K562 (cell line): ENCODE measurements at places on chromosomes 12 and 14. TPM values are rescaled to one million over a fixed set of nuclear protein-coding genes. Genes with fewer than 3 reads are reported as not detected.

DNA sequence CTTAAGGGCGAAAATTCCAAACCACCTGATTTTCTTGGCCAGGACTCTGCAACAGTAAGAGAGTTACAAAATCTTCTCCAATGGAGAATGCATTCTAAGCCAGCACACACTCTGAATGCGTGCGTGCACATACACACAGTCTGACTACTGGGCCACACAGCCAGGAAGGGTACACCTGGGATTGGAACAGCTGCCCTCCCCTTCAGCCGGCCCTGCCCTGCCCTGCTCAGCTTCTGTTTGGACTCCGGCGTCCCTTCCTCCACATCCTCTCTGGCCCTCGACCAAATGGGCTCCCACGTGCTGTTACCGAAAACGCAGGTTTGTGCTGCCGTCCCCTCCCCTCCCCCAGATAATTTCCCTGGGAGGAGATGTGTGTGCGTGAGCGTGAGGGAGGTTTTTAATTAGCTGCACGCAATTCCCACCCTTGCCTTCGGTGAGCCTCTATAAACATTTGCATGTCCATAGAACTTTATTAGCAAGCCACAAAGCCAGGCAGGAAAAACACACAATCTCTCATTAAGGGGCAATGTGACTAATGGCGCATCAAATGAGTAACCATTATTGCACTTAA is 43.0 kb downstream of the CCNK start:
- H3K4me3 ChIP-seq = no peak overlapping the region
- no peaks in the 10 kb centered on the region for H3K27me3 ChIP-seq
- H3K27ac ChIP-seq = no peak overlapping the region
- H3K36me3 ChIP-seq = no peaks in the 10 kb centered on the region

DNA sequence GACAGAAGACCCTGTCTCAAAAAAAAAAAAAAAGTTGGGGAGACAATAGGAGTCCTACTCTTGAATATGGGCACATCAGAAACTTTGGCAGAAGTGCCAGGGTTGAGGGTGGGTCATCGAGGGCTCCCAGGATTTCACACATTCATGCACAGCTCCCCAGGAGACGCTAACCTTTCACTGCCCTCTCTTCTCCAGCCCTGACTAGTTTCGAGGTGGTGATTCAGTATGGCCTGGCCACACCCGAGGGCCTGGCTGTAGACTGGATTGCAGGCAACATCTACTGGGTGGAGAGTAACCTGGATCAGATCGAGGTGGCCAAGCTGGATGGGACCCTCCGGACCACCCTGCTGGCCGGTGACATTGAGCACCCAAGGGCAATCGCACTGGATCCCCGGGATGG is 29.4 kb upstream of the LRP1-AS start:
- DNase-seq = no peak
- no peak overlapping the region for H3K4me3 ChIP-seq
- H3K27me3 ChIP-seq = peaks cover 18% of the 10 kb centered on the region; the same call in 2 of the 3 replicates
- peaks cover 59% of the 10 kb centered on the region for H3K4me1 ChIP-seq
- H3K27ac ChIP-seq = no peak overlapping the region

- peaks cover 15% of the 10 kb centered on the region for H3K27me3 ChIP-seq
- H3K4me3 ChIP-seq = no peak overlapping the region
- no peaks in the 10 kb centered on the region for H3K36me3 ChIP-seq
- no peak for DNase-seq
- H3K4me1 ChIP-seq = no peaks in the 10 kb centered on the region
- H3K27ac ChIP-seq = no peak overlapping the region
These were observed 309.4 kb downstream of the VRK1 start for GRCh38 chr14:97106609-97107008.

DNA sequence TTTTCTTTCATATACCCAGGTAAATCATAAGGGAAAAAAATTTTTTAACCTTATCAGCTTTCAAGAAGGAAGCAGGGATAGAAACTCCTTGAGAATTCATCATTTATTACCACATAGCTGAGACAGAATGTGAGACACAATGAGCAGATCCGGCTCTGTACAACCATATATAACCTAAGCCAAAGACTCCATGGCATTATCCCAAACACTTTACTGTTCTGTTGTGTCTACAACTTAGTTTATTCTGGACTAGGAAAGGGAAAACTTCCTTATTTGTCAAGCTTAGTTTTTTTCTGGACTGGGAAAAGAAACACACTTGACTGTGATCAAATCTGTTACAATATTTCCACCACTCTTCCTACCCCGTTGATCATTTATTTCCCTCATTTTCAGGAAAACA is 38.3 kb upstream of the CATSPERB start:
- H3K27me3 ChIP-seq = no peaks in the 10 kb centered on the region
- no peaks in the 10 kb centered on the region for H3K36me3 ChIP-seq
- H3K4me3 ChIP-seq = no peak overlapping the region
- H3K4me1 ChIP-seq = no peaks in the 10 kb centered on the region
- no peak overlapping the region for H3K27ac ChIP-seq

DNA sequence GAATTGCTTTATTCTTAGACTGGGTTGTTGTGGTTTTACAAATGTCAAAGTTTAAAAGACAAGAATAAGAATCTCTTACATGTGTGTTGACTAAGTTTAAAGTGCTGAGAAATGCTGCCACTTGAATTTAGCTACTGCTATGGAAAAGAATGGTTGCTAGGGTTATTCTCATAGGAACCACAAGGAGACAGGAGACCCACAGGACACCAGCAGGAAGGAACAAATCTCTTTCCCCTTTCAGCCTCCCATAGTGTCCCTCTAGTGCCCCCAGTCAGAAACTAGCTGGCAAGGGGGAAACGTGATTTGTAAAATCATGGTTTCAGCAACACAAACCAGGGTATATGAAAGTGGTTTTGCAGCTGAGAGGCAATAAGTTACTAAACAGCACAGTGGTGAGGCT is 102.7 kb downstream of the ST8SIA1 start:
- no peaks in the 10 kb centered on the region for H3K36me3 ChIP-seq
- H3K27me3 ChIP-seq = no peaks in the 10 kb centered on the region
- DNase-seq = no peak
- H3K27ac ChIP-seq = no peak overlapping the region
- H3K4me3 ChIP-seq = no peak overlapping the region

DNA sequence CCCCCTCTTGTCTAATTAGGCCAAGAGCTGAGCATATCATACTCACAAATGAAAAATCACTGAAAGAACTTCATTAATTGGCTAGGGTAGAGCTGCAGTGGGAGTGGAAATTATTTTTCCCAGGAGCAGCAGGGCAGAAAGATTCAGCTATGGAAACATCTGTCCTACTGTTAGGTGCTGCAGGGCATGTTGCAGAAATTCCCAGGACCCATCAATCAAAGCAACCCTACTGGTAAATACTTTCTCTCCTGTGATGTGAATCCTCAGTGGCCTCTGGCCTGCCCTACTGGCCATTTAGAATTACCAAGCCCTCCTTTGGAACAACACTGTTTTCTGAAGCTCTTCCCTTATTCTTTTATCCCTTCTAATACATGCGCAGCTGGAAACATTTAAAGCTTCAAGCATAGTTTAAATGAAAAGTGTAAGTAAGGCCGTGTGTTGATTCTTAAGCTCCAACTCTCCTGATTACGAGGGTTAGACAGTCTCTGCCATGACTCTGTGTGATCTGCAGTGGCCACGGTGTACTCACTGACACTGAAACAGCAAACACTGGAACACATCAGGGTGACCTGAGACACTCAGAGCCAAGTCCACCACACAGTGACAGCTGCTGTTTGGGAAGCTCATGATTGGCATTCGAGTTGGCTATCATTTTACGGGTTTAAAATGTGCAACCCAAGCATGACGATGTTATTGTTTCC is 62.6 kb upstream of the TMCC3 start:
- H3K36me3 ChIP-seq = no peaks in the 10 kb centered on the region
- peaks cover 6% of the 10 kb centered on the region; the same call in 2 of the 3 replicates for H3K27me3 ChIP-seq
- no peak for DNase-seq
- H3K4me1 ChIP-seq = no peaks in the 10 kb centered on the region
- no peak overlapping the region for H3K27ac ChIP-seq

DNA sequence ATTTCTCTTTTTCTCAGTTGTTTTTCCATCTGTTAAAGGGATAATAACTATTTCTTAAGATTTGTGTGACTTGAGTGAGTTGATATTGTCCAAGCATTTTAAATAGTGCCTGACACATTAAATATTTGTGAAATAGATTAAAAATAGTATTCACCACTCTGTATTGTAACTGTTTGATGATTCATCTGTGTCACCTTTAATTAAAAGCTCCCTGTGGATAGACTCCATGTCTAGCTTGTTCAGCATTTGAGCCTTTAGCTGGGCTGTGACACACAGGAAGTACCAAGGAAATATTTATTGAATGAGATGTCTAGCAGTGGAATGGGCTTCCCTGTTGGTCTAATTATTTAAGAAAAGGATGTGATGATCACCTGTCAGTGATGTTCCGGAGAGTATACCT is 1.8 kb upstream of the GLIPR1L2 start:
- H3K27me3 ChIP-seq = no peaks in the 10 kb centered on the region
- peaks cover 4% of the 10 kb centered on the region for H3K4me1 ChIP-seq

- peaks cover 33% of the 10 kb centered on the region for H3K27me3 ChIP-seq
- H3K27ac ChIP-seq = no peak overlapping the region
- no peaks in the 10 kb centered on the region for H3K4me1 ChIP-seq
- DNase-seq = no peak
- H3K4me3 ChIP-seq = no peak overlapping the region
These were observed 233.8 kb downstream of the CACNA1C start for GRCh38 chr12:2286461-2287131.

The CCDC196 gene
- total RNA-seq = not detected in 2 replicates

The PLEKHA5 gene
- total RNA-seq = 16.4 and 18.6 TPM in 2 replicates

DNA sequence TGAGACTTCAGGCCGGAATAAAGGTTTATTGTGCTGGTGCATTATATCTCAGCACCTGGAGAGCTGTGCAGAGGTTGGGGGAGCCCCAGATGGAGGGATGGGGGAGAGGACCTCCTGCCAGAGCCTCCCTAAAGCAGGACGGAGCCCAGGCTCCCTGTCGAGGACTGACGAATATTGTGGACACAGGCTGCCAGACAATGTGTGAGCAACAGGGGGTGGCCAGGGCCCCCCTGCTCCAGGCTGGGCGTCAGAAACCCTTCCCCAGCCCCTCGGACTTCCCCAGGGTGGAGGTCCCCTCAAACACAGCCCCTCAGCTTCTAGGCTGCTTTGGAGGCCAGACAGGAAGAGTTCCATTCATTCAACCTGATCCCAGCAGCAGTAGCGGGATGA is 8.0 kb downstream of the TMEM119 start:
- H3K36me3 ChIP-seq = no peaks in the 10 kb centered on the region
- H3K27me3 ChIP-seq = peaks cover 28% of the 10 kb centered on the region
- no peak for DNase-seq

The PLEKHH1 gene
- total RNA-seq = 4.3 and 5.7 TPM in 2 replicates

The WASHC3 gene
- 14.1 and 14.3 TPM in 2 replicates for total RNA-seq

The KLRC2 gene
- not detected in 2 replicates for total RNA-seq

- H3K4me3 ChIP-seq = no peak overlapping the region
- no peak overlapping the region for H3K27ac ChIP-seq
- DNase-seq = no peak
- 0 out of 2 replicates have a peak, but pooled peaks cover 7% of the 10 kb centered on the region for H3K4me1 ChIP-seq
- H3K36me3 ChIP-seq = no peaks in the 10 kb centered on the region
These were observed 1.7 kb upstream of the KIF26A start for GRCh38 chr14:104136472-104137296.

DNA sequence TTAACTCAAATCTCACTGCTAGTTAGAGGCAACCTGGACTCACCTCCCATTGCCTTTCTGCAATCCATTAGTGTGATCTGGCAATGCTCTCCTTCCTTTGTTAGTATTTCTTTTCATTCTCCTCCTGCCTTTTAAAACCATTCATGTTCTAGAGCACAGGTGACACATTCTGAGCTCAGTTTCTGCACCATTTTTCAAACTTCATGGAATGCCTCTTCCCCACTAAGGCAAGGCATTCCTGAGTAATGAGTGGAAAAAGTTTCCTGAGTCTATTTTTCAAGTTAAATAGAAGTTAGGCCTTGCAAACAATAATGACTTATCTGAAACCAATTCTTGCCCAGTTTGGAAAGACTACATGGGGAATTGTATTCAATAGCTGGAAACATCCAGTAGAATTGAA is 1001.8 kb downstream of the BCL11B start:
- no peak for DNase-seq
- no peaks in the 10 kb centered on the region for H3K27me3 ChIP-seq
- no peaks in the 10 kb centered on the region for H3K4me1 ChIP-seq
- no peaks in the 10 kb centered on the region for H3K36me3 ChIP-seq
- H3K4me3 ChIP-seq = no peak overlapping the region
- H3K27ac ChIP-seq = no peak overlapping the region

- peak overlapping the region; percentile 59 for H3K4me3 ChIP-seq
- H3K36me3 ChIP-seq = peaks cover 34% of the 10 kb centered on the region
- H3K4me1 ChIP-seq = peaks cover 7% of the 10 kb centered on the region; the same call in 1 of the 3 replicates
- peak; percentile 88 for DNase-seq
These were observed 554 bp upstream of the TSPAN31 start for GRCh38 chr12:57744194-57744776.

The TSPAN19 gene
- total RNA-seq = not detected in 2 replicates

DNA sequence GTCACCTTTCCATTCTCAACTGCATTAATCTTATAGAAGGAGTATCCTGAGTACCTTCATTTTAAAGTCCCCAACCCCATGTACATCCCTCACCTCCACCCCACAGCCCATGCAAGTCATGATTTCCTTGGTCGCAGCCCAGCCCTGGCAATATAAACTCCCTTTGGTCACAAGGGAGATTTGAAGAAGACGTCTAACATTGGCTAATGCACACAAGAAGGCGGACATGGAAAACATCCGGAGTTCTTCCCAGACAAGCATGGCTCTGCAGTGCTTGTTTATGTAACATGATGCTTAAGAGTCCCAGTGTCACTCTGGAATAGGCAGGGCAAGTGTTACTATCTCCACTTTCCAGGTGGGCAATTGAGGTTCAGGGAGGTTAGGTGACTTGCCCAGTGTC is 277.6 kb downstream of the DPF3 start:
- peaks cover 6% of the 10 kb centered on the region for H3K4me1 ChIP-seq
- H3K27ac ChIP-seq = no peak overlapping the region
- no peak for DNase-seq
- no peaks in the 10 kb centered on the region; the same call in 2 of the 3 replicates for H3K27me3 ChIP-seq
- no peak overlapping the region for H3K4me3 ChIP-seq

DNA sequence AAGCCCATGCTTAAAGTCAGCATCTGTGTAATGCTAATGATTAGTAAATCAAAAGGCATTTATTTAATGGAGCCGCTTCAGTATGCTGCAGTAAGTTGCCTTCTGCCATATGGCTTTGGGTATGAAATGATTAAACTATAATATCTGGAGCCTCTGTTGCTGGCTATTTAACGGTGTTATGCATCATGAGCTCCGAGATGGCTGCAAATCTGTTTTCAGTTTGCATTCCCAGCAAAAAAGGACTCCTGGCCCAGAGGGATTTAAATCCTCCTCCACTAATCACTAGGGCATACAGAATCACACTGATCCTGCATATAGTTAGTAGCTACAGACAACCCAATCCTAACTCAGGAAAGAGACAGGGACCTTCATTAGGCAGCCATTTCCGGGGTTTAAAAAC is 171.5 kb upstream of the EEA1 start:
- no peak overlapping the region for H3K4me3 ChIP-seq
- no peak for DNase-seq
- H3K36me3 ChIP-seq = no peaks in the 10 kb centered on the region
- H3K27ac ChIP-seq = no peak overlapping the region
- no peaks in the 10 kb centered on the region for H3K27me3 ChIP-seq

The AKT1 gene
- total RNA-seq = 117 and 132 TPM in 2 replicates
